ENCODE measurements at places on chromosomes 6 and 20.
A peak's percentile ranks its signal among the peaks of the same experiment; 100 is the strongest.

DNA sequence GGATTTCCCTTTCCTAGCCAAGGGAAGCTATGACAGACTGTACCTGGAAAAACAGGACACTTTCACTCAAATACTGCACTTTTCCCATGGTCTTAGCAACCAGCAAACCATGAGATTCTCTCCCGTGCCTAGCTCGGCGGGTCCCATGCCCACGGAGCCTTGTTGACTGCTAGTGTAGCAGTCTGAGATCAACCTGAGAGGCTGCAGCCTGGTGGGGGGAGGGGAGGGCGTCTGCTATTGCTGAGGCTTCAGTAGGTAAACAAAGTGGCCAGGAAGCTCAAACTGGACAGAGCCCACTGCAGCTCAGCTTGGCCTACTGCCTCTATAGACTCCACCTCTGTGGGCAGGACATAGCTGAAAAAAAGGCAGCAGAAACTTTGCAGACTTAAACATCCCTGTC lies 61.8 kb downstream of the EPM2A start:
- H3K27me3 ChIP-seq = no peaks in the 10 kb centered on the region
- DNase-seq = no peak
- H3K27ac ChIP-seq = no peak overlapping the region
- no peaks in the 10 kb centered on the region for H3K4me1 ChIP-seq

GRCh38 chr6:36724514-36725390 lies 27.1 kb downstream of the RAB44 start:
- H3K27ac ChIP-seq = no peak overlapping the region
- H3K36me3 ChIP-seq = no peaks in the 10 kb centered on the region
- no peak overlapping the region for H3K4me3 ChIP-seq
- DNase-seq = peak; percentile 77
- H3K27me3 ChIP-seq = no peaks in the 10 kb centered on the region

- no peak overlapping the region for H3K4me3 ChIP-seq
- DNase-seq = no peak
- H3K27ac ChIP-seq = no peak overlapping the region
- H3K4me1 ChIP-seq = no peaks in the 10 kb centered on the region
- H3K36me3 ChIP-seq = no peaks in the 10 kb centered on the region
Observed at GRCh38 chr6:153484056-153484455, 353.0 kb upstream of the RGS17 start.

GRCh38 chr6:55826941-55827340 lies 48.4 kb downstream of the BMP5 start:
- no peaks in the 10 kb centered on the region for H3K27me3 ChIP-seq
- peak overlapping the region; percentile 85 for H3K27ac ChIP-seq
- no peaks in the 10 kb centered on the region for H3K36me3 ChIP-seq
- peak; percentile 10 for DNase-seq
- H3K4me1 ChIP-seq = peaks cover 67% of the 10 kb centered on the region

GRCh38 chr20:38725931-38726803 lies 1.9 kb downstream of the SLC32A1 start:
- H3K36me3 ChIP-seq = no peaks in the 10 kb centered on the region
- H3K27ac ChIP-seq = no peak overlapping the region
- peaks cover 100% of the 10 kb centered on the region for H3K27me3 ChIP-seq

DNA sequence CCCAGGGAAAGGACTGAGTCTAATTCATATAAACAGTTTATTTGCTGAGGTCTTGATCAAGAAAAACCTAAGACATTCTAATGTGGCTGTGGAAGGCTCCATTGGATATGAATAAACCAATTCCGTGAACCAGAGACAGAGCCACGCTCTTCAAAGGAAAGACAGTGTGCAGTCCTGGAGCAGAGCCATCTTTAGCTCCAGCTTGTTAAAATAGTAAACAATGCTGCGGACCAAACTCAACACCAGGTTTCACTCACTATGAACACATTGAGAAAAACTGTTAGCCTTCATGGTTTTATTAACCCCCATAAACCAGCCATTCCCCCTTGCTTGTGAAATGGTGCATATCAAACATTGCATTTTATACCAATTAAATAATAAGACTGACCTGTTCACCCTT lies 61.9 kb downstream of the COL9A1 start:
- no peak for DNase-seq
- no peaks in the 10 kb centered on the region for H3K36me3 ChIP-seq
- H3K27ac ChIP-seq = no peak overlapping the region
- no peaks in the 10 kb centered on the region for H3K4me1 ChIP-seq

DNA sequence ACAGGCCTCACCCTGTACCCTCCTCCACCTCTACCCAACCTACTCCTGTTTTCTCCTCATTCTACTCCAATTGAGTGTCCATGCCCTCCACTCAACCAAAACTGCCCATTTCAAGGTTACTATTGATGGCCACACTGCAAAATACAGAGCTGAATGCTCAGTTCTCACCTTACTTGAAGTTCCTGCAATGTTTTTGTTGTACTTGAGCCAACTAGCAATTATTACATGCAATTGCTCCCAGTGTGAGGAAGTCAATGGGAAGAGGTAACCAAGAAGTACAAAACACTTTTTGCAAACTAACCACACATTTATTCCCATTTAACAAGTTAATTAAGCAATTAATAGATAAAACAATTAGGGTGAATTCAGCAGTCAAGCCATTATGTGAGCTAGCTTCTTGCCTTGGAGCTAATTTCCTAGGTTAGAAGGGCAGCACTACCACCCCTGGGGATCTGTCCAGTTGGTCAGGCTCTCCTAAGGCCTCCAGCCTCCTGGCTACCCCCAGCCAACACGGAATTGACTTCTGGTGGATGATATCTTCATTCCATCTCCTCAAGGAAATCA lies 52.4 kb upstream of the GGTLC1 start:
- no peak overlapping the region for H3K27ac ChIP-seq
- H3K27me3 ChIP-seq = no peaks in the 10 kb centered on the region
- H3K4me1 ChIP-seq = no peaks in the 10 kb centered on the region

DNA sequence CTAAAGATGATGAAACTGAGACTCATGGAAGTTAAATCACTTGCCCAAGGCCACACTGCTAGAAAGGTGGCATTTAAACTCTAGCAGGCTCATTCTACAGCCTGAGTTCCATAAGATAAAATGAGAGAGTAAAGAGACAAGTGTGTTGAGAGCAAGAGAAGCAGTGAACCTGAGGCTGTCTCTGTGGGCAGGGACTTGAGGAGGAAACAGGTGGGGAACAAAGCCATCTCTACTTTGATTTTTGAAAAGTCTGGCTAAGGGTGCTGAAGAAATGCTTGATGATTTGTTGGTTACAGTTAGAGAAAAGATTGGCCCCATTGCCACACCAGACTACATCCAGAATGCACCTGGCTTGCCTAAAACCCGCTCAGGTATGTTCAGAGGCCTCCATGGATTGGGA lies 29.0 kb downstream of the GSS start:
- no peak overlapping the region for H3K27ac ChIP-seq
- H3K4me3 ChIP-seq = no peak overlapping the region
- no peak for DNase-seq
- H3K4me1 ChIP-seq = no peaks in the 10 kb centered on the region

DNA sequence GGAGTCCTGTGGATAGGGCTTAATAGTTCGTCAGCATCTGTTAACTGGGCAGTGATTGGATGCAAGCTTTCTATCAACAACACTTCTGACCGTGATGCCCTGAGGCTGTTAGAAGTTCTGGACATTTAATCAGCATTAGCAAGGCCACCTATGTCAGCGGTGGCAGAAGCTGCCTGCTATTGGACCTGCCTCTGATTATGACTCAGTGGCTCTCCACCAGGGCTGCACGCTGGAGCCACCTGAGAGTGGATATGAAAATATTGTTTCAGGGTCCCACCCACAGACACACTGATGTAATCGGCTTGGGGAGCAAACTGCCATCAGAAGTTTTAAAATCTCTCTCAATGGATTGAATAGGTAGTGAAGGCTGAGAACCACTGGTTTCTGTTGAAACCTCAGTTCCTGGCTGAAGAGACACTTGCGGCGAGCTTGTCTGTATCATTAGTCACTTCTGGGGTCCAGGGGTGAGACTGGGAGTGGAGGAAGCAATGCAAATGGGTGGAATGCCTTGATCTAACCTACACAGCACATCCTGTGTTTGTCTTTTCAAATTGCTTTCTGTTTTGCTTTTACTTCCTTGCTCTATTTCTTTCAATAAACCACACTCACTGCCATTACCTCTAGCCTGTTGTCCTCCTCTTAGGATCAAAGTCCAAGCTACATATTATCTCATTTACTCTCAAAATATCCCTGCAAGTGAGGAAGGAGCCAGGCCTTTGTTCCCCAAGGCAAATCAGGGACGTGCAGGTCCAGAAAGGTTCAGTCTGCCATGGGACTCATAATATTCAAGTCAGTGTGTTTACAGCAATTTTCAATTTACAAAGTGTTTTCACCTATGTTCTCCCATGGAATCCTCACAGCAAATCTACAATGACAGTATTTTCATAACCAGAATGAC lies 4.2 kb downstream of the CLIC5 start:
- DNase-seq = no peak
- no peaks in the 10 kb centered on the region for H3K36me3 ChIP-seq
- H3K4me3 ChIP-seq = no peak overlapping the region

DNA sequence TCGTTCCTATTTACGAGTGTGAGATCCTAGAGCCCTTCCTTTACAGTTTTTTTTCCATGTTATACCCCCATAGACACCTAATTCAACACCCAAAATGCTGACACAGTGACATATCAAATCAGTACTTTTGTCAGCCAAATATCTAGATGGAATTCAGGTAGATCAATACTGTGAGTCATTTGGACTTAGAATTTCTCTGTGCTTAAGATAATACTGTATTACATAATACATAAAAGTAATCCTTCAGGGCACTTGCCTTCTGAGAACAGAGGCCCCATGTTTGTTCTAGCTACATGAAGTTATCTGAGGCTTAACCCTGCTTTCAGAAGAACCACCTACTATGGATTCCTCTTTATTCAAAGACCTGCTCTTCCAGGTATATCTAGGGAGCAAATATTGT lies 623.1 kb downstream of the PHF3 start:
- H3K36me3 ChIP-seq = no peaks in the 10 kb centered on the region
- H3K4me1 ChIP-seq = no peaks in the 10 kb centered on the region
- H3K4me3 ChIP-seq = no peak overlapping the region
- H3K27me3 ChIP-seq = no peaks in the 10 kb centered on the region
- DNase-seq = no peak
- no peak overlapping the region for H3K27ac ChIP-seq

DNA sequence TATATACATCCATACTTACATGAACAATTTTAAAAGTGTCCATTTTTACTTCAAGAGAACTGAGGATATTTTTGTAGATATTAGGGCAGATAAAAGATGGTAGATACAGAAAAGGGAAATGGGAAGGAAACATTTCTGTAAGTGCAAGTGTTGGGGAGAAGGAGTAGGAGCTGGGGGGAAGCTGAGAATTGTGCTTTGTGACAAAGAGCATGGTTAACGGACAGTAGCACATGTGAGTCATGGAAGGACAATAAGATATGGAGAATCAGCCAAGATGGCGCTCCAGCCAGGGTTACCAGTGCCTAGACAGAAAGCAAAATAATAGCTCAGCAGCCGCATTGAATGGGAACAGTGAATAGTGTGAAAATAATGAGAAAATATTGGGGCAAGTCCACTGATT lies 12.7 kb upstream of the HLA-DRB1 start:
- no peaks in the 10 kb centered on the region for H3K27me3 ChIP-seq
- no peak overlapping the region for H3K27ac ChIP-seq
- DNase-seq = no peak
- no peaks in the 10 kb centered on the region for H3K4me1 ChIP-seq

- no peak overlapping the region for H3K4me3 ChIP-seq
- H3K27me3 ChIP-seq = peaks cover 29% of the 10 kb centered on the region
- no peak overlapping the region for H3K27ac ChIP-seq
Observed at GRCh38 chr6:108751282-108751681, 96.9 kb upstream of the ARMC2 start.

GRCh38 chr6:13004601-13005000 lies 288.0 kb downstream of the PHACTR1 start:
- H3K36me3 ChIP-seq = no peaks in the 10 kb centered on the region
- H3K27me3 ChIP-seq = no peaks in the 10 kb centered on the region
- H3K4me1 ChIP-seq = peaks cover 23% of the 10 kb centered on the region
- H3K4me3 ChIP-seq = no peak overlapping the region
- DNase-seq = peak; percentile 38
- no peak overlapping the region for H3K27ac ChIP-seq

DNA sequence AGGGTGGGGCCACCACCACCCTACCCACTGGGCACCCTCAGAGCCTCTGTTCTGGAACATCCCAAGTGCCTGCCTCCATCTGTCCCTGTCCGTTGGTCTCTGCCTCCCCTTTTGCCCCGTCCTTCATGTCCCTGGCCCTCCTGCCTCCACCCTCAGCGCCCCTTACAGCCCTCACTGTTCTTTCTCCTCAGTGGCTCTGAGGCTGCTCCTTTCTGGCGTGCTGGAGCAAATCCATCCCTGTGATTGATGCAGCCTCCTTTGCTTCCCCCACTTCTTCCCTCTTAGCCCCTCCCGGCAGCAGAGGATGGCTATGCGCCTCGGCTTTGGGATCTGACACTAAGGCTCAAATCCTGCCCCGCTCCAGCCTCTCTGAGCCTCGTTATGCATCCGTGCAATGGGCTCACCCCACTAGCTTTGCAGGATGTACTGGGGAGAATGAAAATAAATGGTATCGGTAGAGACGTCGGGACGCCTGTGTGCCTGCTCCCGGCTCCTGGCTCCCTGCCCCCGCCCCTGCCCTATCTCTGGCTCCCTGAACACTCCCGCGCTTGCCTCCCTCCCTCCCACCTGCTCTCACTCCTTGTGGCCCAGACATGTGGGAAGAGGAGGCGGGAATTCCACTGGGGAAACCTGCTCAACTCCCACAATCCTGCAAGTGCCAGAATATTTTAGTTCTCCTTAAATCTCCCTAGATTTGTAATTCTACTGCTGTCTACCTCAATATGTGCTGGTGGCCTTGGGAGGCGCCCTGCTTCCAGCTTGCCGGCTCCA lies 13.1 kb downstream of the VSTM2L start:
- H3K4me1 ChIP-seq = peaks cover 68% of the 10 kb centered on the region
- H3K27ac ChIP-seq = peak overlapping the region; percentile 92

GRCh38 chr6:35259194-35259947 lies at the start of gene ZNF76:
ZNF76 (plus strand) TSS chr6:35259735; CDS start chr6:35281152, 21,417 bp downstream.
- peak; percentile 98 for DNase-seq
- peak within 1 kb of the TSS; percentile 90 for H3K27ac ChIP-seq
- H3K27me3 ChIP-seq = no peaks in the 10 kb centered on the region

GRCh38 chr6:96521644-96522464 lies at the start of gene UFL1:
UFL1 (plus strand) TSS chr6:96521806; CDS start chr6:96521874, 68 bp downstream.
- peak; percentile 97 for DNase-seq
- peak within 1 kb of the TSS; percentile 99 for H3K27ac ChIP-seq
- peaks cover 23% of the 10 kb centered on the region for H3K36me3 ChIP-seq
- H3K4me3 ChIP-seq = peak within 1 kb of the TSS; percentile 85
- H3K27me3 ChIP-seq = no peaks in the 10 kb centered on the region

DNA sequence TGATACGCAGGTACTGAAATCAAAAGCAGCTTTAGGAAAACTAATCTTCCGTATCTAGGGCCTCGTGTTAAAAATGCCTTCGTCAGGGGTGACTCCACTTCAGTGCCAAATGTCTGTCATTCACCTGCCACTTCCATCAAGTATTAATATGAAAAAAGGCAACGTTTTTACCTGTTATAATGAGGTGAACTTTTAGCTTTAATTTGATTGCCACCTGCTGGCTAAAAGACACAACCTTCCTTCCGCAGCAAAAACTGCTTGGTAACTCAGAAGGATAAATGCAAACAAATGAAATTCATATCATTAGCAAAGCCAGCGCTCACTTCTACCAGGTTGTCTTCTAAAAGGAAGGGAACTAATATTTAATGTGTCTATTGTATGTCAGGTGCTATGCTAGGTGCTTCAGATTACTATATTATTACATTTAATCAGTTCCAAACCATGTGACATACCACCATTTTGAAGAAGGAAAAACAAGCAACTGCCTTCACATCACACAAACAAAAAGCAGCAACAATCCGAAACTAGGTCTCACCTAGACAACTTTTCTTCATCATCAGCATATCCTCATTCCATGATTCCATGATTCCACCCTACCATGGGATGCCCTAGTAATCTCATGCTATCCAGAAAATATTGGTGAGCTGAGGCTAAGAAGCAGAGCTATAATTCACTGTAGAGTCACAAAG lies 20.6 kb upstream of the ARHGAP18 start:
- DNase-seq = no peak
- no peaks in the 10 kb centered on the region for H3K36me3 ChIP-seq
- no peak overlapping the region for H3K27ac ChIP-seq
- H3K27me3 ChIP-seq = peaks cover 3% of the 10 kb centered on the region
- no peak overlapping the region for H3K4me3 ChIP-seq

All from cardiac muscle cell (in vitro differentiated cells and primary cell).